NCI-H187 treated with DMSO at 0.1 percent for 48 hours (cell line): ENCODE measurements at places on chromosomes 12 and 14.

GRCh38 chr14:88541324-88541723, 13.5 kb downstream of the PTPN21 start:
- DNase-seq: no peak

DNA sequence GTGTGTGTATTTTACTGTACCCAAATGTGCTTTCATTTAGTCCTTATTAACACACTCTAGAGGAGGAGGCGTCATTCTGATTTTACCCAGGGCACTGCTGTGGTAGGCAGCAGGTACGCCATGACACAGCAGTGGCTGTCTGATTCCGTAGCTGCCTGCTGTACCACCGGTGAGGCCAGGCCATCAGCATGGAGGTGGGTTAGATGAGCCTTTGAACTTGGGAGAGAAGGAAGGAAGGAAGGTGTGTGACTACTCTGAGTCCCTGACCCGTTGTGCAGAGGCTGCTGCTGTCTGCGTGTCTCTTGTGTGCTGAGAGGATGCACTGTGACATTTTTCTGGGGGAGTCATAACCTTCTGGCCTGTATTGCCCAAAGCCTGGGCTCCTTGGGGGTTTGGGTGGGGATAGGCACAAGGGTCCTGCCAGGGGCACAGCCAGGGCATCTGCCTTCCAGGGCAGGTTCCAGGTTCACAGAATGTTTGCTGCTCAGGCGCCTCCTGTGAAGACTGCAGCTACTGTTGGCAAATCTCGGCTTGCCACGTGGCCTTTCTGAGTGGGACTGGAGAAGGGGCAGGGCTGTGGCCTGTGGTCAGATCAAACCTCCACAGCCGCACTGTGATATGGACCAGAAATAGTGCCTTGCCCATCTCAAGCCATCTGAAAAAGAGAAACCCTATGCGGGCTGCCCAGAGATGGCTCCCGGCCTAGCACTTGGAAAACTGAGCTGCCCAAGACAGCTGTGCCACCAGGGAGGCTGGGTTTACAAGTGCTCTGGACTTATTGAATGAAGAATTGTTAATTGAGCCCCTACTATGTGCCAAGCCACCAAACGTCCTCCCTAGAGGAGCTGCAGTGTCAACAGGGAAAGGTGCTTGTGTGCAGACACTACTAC, 47.1 kb downstream of the MLXIP start:
- DNase-seq: no peak

- DNase-seq: no peak
Measured at GRCh38 chr14:55777877-55778276, 197.9 kb downstream of the KTN1 start.

- no peak for DNase-seq
Measured at GRCh38 chr12:47981496-47982260, 18.3 kb downstream of the TMEM106C start.

- DNase-seq: no peak
Measured at GRCh38 chr14:63726499-63726898, 1.4 kb downstream of the SGPP1 start.

DNA sequence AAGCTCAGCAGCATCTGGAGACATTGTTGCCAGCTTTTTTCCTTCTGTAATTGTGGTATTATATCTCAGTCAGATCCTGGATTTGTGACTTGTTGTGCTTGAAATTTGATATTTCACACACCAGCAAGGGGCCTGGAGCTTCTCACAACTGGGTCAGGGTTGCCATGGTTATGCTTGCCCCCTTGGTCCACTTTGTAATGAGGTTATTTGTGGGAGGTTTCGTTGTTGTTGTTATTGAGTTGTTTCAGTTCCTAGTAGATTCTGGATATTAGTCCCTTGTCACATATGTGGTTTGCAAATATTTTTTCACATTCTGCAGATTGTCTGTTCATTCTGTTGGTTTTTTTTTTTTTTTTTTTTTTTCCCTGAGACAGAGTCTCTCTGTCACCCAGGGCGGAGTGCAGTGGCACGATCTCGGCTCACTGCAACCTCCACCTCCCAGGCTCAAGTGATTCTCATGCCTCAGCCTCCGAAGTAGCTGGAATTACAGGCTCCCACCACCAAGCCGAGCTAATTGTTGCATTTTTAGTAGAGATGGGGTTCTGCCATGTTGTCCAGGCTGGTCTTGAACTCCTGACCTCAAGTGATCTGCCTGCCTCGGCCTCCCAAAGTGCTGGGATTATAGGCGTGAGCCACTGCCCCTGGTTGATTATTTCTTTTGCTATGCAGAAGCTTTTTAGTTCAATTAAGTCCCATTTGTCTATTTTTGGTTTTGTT, 80.6 kb upstream of the ETV6 start:
- no peak for DNase-seq

- DNase-seq: no peak
Measured at GRCh38 chr14:87094913-87095312, 898.1 kb downstream of the GALC start.

DNA sequence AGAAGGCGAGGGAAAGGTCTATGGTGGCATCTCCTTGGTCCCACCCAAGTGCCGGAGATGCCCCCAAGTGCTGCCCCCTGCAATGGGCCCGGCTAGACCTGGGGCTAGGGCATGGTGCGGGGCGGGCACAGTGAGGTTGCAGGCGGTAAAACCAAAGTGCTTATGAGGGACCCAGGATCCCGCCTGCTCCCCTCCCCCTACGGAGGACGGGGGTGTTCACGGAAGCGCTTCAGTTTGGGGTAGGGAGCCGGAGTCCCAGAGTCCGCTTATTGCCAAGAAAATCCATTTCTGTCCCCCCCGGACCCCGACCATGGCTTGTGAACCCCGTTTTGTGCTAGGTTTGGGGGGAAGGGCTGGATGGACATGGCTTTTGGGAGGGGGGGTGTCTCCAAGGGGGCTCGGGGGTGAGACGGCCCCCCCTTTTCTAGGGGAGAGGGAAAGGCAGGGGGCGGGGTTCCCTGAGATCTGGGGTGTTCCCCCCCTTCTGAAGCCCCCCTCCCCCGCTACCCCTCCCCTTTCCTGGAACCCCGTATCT, 5.4 kb upstream of the GPR84 start:
- DNase-seq: no peak

DNA sequence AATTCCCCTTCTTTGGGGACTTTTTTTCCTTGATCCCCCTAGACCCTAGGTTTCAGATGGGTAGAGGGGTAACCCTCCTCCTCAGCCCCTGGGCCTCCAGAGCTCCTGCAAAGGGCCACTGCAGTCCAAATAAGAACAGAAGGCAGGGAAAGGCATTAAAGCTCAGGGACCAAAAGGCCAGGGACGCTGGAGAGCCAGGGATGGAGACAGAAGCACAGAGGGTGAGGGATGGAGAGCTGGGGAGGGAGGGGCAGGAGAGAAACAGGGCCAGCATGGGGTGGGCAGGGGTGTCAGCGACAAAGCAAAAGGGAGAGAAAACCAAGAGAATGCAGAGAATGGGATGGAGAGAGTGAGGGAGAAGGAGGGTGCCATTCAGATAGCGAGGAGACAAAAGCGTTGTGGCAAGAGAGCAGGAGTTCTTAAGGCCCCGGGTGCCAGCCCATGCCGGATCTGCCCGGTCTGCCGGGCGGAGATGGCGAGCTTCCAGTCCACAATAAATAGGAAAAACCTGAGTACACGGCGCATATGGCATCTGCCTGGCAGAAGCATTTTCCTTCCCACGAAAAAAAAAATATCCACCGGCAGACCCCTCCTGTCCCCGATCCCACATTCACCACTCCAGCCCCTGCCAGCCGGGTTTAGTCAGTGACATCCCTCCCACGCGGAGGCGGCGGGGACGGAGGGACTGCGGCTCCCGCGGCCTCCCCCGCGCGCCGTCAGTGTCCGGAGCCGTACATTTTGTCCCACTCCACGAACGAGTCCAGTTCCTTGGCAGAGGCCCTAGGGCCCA, 28.6 kb downstream of the FIGNL2 start:
- no peak for DNase-seq

DNA sequence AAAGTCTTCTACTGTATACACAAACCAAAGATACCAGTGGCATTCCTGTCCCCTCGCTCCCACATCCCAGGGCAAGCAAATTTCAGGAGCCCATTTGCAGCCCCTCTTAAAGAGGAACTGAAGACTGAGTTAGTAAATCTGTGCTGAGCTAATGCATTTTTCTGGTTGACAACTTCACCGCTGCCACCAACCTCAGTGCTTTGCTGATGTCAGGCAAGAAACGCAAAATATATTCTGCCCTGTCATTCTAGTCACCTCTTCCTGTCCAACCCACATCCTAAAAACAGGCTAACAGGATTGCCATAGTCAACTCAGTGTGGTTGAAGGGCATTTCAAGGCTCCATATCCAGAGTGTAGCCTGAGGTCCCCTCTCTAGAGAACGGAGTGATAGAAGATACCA, 59.4 kb upstream of the FICD start:
- DNase-seq: no peak
